ENCODE measurements at places on chromosomes 2 and 18.
A peak's percentile ranks its signal among the peaks of the same experiment; 100 is the strongest.

GRCh38 chr2:151171186-151171585, 90.5 kb downstream of the RBM43 start:
- no peak for DNase-seq

DNA sequence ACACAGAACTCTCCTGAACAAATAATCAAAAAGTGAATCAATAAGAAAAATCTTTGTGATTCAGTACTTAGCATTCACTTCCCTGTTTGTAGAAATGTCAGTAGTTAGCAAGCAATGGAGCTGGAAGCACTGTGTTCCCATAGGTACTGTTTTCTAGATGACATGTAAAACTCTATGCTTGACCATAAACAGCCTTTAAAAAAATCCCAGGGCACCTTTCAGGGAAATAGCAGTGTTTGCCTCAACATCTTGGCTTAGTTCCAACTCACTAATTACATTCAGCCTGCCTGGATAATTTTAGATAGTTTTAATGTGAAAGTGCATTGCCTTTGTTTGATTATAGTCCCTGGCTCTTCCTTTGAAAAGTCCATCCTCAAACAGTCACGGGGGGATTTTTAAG, 721.8 kb downstream of the ERBB4 start:
- DNase-seq: no peak

DNA sequence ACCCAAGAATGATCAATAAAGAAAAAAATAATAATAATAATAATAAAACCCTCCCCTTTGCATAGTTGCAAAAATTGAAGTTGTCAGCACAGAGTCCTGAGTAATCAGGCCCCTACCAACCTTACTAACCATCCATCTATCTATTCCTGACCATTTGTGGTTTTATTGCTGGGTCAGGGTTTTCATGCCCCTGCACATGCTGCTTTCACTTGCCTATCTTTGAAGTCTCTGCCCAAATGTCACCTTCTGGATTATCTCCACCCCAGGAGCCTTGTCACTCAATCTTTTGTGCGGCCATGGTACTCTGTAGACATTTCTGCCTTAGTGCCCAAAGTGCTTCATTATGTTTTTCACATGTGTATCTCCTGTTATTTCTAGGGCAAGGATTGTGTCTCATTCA, 35.1 kb downstream of the SLC30A6 start:
- no peak for DNase-seq

DNA sequence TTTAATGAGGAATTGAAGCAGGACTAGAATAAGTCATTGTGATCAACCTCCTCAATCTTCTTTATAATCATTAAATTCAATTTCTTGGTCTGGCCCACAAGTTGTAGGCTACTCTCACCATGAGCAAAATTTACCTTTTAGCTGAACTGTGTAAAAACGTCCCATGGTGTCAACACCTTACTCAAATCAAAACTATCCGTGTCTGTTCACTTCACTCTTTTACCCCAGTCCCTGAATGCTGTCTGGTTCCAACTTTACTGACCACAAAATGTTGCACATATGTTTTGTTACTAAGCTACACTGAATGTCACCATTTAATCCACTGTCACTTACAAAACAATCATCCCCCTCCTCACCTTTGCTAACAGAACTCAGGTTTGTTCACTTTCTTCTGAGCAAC, 951.6 kb upstream of the SLC39A10 start:
- DNase-seq: no peak

DNA sequence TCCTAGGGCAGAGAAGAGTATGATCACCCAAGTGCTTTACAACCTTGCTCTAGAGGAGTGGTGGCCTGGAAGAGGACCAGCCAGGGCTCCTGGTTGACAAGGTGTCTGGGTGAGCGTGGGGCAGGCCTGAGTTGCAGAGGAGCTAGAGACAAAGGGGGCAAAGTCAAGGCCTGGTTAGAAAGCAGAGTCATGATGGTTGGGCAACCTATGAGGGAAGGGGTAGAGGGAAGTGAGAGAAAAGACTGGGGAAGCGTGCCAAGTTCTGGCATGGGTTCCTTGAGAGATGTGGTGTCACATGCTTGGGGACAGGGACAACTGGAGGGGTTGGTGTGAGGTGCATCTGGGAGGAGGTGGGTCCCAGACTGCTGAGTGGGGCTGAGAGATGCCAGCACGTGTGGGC, 13.5 kb downstream of the ZFP36L2 start:
- no peak for DNase-seq

- DNase-seq: no peak
Measured at GRCh38 chr2:182240862-182241371, 185.9 kb downstream of the PDE1A start.

GRCh38 chr2:233354971-233355574, 779 bp downstream of the DGKD start:
- no peak for DNase-seq

GRCh38 chr2:37616677-37617005, 54.8 kb downstream of the CDC42EP3 start:
- no peak for DNase-seq

GRCh38 chr2:209960676-209961630, 41.5 kb upstream of the RPE start:
- peak; percentile 2 for DNase-seq

DNA sequence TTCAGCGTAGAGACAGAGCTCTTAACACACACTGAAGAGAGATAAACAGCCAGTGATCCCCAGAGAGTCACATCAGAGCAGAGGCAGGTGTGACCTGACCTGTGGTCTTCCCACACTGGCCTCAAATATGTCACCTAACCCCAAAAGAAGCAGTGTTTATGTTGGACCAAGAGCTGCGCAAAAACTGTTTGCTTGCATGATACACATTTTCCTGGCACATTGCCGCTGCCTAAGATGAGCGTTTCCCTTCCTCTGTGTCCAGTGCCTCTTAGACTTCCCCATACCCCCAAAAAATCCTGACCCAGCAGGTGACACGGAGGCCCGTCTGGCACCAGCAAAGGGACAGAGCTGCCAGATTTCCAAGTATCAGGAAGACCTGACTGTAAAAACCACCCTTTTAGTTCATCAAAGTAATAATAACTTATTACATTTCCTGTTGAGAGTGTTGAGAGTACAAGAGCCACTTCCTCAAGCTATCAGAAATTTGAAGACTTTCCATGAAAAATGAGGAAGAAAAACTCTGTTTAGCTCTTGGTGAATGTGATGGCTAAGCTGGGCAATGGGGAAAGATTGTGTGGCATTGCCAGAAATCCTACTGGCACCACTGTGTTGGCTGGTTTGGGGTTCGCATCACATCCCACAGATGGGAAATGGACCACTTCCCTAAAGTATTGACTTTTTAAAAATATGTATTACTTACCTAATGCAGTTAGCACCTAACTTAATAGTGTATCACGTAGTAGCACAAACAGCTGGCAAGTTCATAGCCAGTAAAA, 6.7 kb downstream of the TNFRSF11A start:
- DNase-seq: no peak

GRCh38 chr2:5164776-5165525, 527.2 kb upstream of the SOX11 start:
- no peak for DNase-seq

DNA sequence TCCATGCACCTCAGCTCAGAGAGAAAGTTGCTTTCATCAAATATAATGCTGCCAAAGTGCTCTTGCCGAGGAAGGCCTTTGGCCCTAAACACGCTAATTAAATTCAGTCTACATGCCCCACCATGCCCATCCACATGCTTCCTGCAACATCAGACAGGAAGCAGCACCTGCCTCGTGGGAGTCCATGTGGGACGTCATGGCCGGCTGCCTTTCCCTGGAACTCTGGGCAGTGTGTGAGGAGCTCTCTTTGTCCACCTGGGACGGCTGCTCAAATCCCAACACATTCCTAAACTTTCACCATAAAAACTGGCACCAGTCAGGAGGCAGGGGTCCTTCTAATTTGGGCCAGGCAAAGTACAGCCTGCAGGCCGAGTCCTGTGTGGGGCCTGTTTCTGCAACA, 23.1 kb downstream of the FAM178B start:
- no peak for DNase-seq

DNA sequence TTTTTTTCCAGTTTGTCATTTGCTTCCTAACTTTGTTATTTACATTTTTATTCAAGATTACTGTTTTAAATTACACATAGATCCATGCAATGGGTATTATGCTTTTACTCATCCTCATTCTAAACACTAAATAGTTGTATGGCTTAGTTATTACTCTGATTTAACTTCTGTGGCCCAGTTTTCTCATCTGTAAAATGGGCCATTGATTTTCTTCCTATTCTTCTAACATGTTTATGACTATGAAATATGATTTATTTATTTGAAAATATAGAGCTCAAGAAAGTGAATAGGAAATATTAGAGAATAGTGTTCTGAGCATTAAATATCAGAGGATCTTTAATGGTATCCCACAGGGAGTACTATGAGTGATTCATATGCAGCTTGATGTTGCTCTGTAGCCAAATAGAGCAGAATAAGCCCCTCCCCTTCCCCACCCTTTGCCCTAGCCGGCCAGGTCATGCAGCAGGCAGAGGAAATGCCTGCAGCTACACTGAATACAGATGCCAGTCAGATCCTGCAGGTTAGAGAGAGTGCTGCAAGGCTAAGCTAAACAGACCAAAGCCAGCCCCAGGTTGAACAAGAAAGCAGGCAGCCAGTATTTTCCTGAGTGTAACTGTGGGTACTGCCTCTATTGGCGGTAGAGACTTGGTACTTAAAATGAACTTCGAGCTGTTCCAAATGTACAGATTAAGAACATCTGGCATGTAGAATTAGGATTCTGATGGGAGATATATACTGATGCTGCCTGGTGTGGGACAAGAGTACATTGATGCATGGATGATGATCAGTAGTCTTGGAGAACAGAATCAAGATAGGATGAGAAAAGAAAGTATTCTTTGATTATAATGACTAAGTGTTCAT, 11.7 kb upstream of the ACYP2 start:
- DNase-seq: no peak

- no peak for DNase-seq
Measured at GRCh38 chr2:10414591-10414990, 33.5 kb downstream of the ODC1 start.

- DNase-seq: no peak
Measured at GRCh38 chr2:178863856-178864620, 56.8 kb upstream of the TTN start.

- no peak for DNase-seq
Measured at GRCh38 chr2:18381386-18381785, 179.1 kb downstream of the RDH14 start.

DNA sequence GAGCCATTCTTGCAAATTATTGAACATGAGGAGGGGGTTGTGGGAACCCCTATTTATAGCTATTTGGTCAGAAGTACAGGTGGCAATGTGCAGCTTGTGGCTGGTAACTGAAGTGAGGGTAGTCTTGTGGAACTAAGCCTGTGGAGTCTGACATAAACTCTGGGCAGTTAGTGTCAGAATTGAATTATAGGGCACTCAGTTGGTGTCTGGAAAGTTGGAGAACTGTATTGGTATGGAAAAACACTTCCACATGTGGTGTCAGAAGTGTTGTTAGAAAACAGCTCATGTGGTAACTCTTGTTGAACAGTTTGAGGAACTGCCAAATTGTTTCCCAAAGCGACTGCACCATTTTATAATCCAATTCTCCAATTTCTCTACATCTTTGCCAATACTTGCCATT, 7.5 kb downstream of the RALBP1 start:
- no peak for DNase-seq

DNA sequence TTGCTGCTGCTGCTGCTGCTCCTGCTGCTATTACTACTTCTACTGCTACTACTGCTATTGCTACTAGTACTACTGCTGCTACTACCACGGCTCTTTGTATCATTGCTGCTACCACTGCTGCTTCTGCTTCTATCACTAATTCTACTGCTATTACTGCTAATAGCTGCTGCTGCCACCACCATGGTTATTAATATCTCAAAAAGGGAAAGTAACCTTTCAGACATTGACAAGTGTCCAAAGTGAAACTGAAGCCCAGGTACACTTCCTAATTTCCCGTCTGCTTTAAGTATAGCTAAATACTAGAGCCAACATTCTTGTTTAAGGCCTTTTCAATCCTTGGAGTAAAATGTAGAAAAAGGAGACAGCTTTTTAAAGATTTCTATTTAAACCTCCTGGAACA, 45.4 kb upstream of the EHBP1 start:
- no peak for DNase-seq

DNA sequence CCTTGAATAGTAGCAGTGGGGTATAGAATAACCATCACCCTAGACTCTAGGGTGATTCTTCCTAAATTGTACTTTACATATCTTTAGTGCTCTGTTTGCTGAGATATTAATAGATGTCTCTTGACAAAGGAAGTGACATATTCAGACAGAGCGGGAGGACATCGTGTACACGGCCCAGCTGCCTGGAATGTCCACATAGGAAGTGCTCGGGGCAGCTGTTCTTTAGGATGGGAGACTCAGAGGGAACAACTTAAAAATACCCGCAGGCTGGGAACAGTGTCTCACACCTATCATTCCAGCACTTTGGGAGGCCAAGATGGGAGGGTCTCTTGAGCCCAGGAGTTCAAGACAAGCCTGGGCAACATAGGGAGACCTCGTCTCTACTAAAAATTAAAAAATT, 206.1 kb downstream of the FAM210A start:
- DNase-seq: no peak

- DNase-seq: no peak
Measured at GRCh38 chr2:217784996-217785543, 217.7 kb downstream of the TNS1 start.

GRCh38 chr2:171718720-171719119, 31.5 kb downstream of the DYNC1I2 start:
- DNase-seq: no peak

- DNase-seq: no peak
Measured at GRCh38 chr2:119387381-119388129, 20.8 kb downstream of the DBI start.

DNA sequence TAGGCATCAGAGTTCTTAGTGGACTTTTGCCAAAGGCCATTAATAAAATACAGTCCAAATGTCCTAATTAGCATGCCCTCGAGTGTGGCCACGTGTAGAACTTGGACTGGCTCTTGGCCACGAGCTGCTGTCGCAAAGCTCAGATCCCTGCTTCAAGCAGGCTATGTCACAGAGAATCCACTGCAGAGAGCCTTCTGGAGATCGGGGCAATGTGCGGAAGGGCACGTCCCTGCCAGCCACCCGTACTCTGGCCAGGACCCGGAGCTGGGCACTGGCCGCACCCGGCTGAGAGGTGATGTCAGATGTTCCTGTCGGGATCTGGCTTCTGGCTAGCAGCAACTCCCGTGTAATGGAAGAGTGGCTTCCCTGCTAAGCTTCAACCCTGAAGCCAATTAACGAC, 432.7 kb upstream of the ID2 start:
- no peak for DNase-seq

- no peak for DNase-seq
Measured at GRCh38 chr2:15918761-15919356, 21.5 kb upstream of the MYCN start.

GRCh38 chr2:6127718-6128117, 435.5 kb downstream of the SOX11 start:
- DNase-seq: no peak

DNA sequence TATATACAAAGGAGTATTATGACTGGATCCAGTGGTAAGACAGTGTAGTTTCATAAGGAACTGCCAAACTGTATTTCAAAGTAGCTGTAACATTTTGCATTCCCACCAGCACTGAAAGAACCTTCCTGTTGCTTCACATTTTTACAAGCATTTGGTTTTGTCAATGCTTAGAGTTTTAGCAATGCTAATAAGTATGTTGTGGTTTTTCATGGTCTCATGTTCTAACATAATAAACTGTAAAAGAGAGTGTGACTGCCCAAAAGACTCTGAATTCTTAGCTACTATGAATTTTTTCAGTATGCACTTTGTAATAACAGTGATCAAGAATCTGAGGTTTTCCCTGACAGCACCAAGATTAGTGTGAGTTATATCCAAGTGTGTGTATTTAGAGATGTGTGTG, 604.2 kb downstream of the XIRP2 start:
- no peak for DNase-seq
